ENCODE measurements at places on chromosomes 5 and 9. TPM values are rescaled to one million over a fixed set of nuclear protein-coding genes. Genes with fewer than 3 reads are reported as not detected.

DNA sequence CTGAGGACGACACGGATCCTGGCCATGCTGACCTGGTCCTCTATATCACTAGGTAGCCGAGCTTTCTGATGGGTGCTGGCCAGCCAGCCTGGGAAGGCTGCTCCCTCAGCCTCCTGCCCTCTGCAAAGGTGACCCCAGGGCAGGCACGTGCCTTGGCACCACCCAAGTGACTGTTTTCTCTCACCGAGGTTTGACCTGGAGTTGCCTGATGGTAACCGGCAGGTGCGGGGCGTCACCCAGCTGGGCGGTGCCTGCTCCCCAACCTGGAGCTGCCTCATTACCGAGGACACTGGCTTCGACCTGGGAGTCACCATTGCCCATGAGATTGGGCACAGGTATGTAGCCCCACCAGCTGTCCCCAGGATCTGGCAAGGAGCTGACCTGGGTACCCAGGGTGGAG is 3.8 kb downstream of the ADAMTS13 start:
- no peak for DNase-seq

GRCh38 chr9:124262649-124262972 is 4.9 kb downstream of the NEK6 start:
- no peak for DNase-seq

Gene NEUROG1
- not detected for polyA plus RNA-seq

DNA sequence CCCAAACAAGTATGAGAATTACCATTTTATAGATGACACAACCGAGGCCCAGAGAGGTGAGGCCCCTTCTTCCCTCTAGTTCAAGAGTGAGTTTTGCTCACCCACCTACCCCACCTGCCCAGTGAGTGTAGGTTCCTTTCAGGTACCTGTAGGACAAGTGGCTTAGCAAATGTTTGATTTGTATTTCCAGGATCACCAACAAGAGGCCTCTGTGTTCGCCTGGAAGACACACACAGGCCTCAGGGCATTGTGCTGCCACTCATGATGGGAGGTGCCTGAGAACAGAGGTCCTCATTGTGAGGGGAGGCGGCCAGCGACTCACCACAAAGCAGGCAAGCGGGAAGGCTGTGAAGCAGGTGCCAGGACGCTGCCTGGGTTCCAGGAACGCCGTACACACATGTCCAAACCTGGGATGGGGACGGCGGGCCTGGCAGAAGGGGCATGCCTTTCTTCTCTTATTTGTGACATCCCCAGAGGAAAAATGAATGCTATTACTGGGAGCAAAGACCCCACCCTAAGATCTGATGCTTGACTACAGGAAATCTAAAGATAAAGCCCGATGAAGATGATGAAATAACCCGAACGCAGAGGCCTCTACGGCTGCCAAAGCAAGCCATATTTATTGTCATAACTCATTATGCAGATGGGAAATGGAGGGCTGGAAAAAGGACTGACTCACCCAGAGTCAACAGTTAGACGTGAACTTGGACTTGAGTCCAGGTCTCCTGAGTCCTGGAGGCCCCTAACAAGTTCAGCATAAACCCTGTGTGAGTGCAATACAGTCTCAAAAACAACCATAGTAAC is 60.2 kb upstream of the SLC25A51 start:
- no peak for DNase-seq

Gene AMBP
- polyA plus RNA-seq, result 1.1 TPM

DNA sequence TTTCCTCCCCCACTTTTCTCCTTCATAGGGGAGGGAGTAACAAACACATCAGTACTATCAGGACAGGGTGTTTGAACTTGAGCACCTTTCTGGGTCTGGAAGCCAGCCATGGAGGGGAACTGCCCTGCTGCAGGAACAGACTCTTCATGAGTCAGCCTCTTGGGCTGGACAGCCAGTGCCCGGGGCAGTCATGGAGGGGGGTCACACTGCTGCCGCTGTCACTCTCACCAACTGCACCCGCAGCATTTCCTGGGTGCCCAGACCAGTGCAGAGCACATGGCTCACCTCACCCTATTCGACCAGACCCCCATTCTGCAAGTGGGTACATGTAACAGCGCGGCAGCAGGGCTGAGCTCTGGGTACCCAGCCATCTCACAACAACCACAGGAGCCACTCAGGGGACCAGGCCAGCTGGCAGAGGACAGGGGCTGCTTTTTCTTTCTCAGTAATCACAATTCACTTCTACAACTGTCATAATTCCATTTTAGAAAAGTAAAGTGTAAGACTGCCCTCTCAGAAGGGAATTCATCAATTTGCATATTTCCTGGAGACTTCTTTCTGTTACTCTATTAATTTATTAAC is 118.4 kb downstream of the CTNND2 start:
- no peak for DNase-seq

DNA sequence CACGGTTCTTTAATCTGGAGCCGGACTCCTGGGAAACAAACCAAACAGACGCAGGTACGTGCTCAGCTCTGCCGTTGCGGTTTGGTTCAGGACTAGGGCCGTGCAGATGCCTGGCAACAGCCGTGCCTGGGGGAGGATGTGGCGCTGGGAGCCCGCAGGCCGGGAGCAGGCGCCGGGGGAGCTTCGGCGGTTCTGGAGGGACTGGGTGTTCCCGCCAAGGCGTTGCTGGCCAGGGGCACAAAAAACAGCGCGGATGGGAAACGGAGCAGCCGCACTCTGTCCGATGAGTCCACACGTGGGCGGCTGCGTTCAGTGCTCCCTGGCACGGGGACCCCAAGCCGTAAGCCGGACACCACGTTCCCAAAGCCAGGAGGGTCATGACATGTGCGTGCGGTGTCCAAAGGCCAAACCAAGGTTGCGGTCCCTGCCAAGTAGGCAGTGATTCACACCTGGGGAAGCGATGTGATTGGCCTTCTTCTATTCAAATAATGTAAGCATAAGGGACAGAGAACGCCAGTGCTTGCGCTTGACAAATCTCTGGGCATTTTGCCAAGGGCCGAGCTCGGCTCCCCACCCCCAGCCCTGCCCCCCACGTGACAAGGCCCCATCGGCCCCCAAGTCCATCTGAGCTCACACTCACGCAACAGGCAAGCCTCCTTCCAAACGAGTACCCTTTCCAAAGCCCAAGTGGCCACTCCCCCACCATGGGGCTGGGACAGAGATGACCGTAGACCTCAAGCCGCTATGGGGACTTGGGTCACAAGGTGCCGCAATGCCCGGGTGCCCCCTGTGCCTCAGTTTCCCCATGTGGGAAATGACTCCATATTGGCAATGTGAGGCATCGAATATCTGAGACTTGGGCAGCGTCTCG is 49.7 kb upstream of the NKD2 start:
- DNase-seq, result no peak

GRCh38 chr5:68255305-68256120 is 40.0 kb downstream of the PIK3R1 start:
- no peak for DNase-seq

Gene FBP2
- polyA plus RNA-seq, result 0.08 TPM

- DNase-seq, result no peak
Measured at GRCh38 chr5:135025730-135026644, 8.0 kb downstream of the PITX1 start.

Gene ADAMTS12
- 16.6 TPM for polyA plus RNA-seq

Gene ECM2
- 15.9 TPM for polyA plus RNA-seq

GRCh38 chr5:156914371-156914737 is 48.7 kb downstream of the TIMD4 start:
- no peak for DNase-seq

DNA sequence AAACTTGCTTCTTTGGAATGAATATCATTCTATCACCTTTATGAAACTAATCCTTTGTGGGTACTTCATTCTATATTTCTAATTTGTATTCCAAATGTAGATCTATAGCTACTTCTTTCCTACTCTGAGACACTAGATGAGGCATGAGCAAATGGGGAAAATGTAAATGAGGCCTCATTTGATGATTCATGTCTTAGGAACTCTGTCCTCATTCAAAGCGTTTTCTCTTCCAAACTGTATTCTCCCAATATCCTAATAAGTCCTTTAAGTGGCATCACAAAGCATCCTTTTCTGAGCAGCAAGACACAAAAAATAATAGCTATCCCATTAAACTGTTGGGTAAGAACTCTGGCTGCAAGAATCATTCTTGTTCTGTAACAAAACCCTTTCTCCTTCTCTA is 56.1 kb downstream of the TTLL11 start:
- no peak for DNase-seq

Gene F2RL2
- polyA plus RNA-seq, result 0.69 TPM

DNA sequence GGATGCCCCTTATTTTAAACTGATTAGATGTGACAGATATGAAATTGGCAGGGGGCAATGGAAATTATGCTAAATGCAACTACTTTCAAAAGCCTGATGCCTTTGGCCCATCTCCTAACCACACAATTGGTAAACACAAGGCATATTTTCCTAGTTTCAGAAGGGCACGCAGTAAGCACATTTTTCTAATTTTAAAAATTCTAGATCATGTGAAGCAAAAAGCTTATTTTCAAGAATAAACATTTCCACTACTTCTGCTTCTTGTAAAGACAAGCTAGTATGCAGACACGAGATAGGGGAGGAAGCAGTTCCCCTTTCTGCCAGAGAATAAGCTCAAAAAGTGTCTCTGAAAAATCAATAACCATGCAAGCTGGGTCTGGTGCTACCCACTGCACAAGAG is 67.7 kb downstream of the ABCA1 start:
- DNase-seq, result no peak

Gene MARCHF11
- polyA plus RNA-seq, result 3.4 TPM

Gene IRF1
- 13.9 TPM for polyA plus RNA-seq

- no peak for DNase-seq
Measured at GRCh38 chr9:127918183-127919107, 1.6 kb upstream of the ST6GALNAC4 start.

DNA sequence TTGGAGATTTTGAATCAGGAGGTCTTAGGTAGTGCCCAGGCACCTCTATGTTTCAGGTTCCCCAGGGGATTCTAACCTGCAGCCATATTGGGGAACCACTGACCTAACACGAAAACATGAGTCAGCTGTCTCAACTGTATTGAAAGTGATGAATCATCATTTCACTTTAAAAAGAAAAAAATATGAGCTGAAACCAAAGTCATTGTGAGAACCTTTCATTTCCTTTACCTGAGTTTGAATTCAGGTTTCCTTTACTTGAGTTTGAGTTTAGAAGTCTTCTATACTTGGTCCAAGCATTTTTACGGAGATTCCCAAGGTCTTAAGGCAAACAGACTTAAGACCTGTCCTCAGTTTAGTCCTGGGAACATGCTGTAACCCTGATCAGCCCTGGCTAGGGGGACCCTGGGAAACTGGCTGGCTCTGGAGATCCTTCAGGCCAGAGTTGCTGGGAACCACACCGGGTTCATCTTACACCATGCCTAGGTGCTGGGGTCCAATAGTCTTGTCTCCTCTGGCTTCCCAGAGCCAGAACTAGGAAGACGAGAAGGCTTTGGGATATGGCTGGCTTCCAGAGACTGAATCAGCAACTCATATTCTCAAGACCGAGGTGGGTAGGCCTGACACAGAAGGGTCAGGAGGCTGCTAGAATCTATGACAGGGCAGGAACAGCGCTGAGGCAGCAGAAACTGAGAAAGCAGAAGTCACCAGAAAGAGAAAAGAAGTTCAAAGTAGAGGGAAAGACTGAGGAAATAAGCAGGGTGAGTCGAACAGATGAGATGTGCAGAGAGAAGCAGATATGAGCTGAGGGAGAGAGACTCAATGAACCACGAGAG is 16.4 kb upstream of the PDCD1LG2 start:
- no peak for DNase-seq

Gene RGS7BP
- polyA plus RNA-seq, result 7.3 TPM

GRCh38 chr9:85332487-85332886 is 409.3 kb downstream of the AGTPBP1 start:
- DNase-seq, result no peak

Gene SLC25A2
- polyA plus RNA-seq, result not detected

DNA sequence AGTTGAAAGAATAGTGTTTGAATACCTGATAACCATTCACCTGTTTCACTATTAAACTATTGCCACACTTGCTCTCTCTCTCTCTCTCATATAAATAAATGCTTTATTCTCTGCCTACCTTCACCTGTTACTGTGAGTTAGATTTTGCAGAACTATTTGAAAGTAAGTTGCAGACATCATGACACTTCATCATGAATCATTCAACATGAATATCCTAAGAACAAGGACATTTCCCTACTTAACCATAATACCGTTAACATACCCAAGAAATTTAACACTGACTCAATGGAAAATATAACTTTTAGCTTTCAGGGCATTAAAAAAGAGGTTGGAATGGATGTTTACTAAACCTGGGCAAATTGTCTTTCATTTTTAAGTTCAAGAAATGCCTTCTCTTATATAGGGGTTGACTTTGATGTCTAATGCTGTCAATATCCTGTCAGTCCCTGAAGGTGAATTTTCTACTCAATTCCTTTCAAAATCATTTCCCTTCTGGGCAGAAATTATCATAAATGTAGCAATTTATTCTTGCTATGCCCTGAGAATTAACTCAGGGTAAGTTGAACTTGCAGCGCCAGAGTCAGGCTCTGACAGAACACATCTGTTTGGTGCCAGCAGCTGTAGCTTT is 582.6 kb upstream of the TLE4 start:
- no peak for DNase-seq

DNA sequence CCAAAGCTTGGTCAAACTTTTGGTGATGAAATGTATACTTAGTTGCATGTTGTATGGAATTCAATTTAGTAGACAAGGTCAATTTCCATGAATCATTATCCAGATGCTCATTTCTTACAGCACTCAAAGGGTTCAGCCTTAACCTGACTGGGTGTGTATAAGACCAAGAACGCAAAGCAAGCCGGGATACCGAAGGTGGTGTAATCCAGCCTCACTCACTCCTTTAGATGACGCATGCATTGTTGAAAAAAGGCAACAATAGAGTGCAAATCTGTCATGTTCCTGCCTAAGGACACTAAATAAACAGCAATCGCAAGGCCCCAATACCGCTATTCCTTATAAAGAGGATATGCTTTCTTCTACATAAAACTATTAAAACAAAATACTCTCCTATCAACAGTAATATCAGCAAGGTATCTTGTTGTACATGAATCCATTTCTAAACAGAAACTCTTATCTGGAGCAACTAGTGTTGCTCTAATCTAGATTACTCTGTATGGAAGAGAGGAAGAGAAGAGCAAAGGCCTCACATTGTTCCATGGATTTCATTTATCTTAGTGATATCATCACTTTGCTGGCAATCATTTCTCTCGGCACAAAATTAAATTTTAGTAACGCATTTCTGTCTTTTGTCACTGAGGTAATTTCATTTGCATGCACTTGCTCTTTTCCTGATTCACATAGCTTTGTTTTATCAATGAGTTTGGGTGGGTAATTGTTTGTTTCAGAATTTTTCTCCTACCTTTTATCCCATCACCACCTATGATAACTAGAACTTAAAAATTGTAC is 96.2 kb downstream of the PLK2 start:
- no peak for DNase-seq

- DNase-seq, result no peak
Measured at GRCh38 chr5:151063142-151063989, 17.5 kb downstream of the TNIP1 start.

Gene FOXD4L5
- polyA plus RNA-seq, result 0.25 TPM

- DNase-seq, result no peak
Measured at GRCh38 chr5:57862471-57862911, 379.9 kb upstream of the ACTBL2 start.

Gene EGFL7
- 85.7 TPM for polyA plus RNA-seq

Gene OTP
- not detected for polyA plus RNA-seq
